Activated CD8-positive, alpha-beta memory T cell treated with anti-CD3 and anti-CD28 coated beads for 24 hours (primary cell): ENCODE measurements at places on chromosomes 11 and 22.

- no peak for DNase-seq
Observed at GRCh38 chr11:81432333-81432732, 1301.3 kb downstream of the FAM181B start.

- no peak for DNase-seq
Observed at GRCh38 chr11:103980108-103980507, 56.3 kb upstream of the DDI1 start.

- DNase-seq: no peak
Observed at GRCh38 chr11:45518141-45518832, 147.1 kb downstream of the CHST1 start.

GRCh38 chr11:10076458-10077141 is 217.4 kb downstream of the SBF2 start:
- DNase-seq: peak; percentile 57

DNA sequence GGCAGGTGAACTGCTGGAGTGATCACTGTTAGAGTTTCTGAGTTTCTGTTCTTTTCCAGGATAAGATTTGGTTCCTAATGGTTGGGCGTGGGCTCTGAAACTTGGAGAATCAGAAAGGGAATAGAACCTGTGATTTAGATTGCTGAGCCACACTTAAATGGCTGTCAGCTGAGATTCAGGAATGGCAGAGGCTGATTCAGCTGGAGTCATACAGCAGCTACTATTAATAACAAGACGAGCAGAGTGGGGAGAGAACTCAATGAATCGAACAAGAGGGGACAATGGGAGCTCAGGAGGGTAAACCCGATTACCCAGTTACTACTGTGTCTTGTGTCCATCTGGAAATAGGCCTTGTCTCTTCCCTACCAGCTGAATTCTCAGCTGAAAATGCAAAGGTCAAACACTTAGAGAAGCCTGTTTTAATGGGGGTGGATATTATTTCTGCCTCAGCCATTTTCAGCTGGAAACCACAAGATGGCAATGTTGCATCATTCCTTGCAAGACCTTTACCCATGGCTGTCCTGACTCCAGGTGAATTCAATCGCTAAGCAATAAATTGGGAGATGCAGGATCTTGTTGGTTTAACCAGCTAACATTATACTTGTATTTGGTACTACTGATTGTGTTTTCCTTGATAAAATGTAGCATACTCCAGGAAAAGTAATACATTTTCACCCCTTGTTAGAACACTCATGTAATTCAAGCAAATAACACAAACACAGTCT is 104.5 kb upstream of the RAG2 start:
- no peak for DNase-seq

DNA sequence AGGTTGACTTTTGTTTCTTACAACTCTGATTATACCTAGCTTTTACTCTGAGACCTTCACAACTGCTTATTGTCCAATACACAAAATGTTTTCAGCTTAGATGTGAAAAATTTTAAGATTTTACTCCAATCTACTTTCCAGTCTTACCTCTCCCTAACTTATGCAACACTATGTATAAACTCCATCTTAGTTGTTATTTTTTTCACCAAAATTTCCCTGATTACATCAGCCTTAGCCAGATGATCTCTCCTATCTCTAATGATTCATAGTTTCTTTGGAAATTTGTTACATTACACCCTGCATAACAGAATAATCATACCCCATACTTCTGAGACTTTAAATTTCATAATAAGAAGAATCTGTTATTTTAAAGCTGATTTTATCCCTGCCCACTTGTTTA is 621.0 kb upstream of the ANO3 start:
- no peak for DNase-seq

GRCh38 chr11:131914361-131914774 is 544.0 kb downstream of the NTM start:
- no peak for DNase-seq

- no peak for DNase-seq
Observed at GRCh38 chr11:22037505-22037904, 155.4 kb upstream of the ANO5 start.

GRCh38 chr11:86155200-86155844 is 86.4 kb upstream of the PICALM start:
- DNase-seq: no peak

- DNase-seq: no peak
Observed at GRCh38 chr11:64001484-64002420, 15.5 kb downstream of the OTUB1 start.

- DNase-seq: peak; percentile 73
Observed at GRCh38 chr22:38203090-38203810, 1.5 kb downstream of the MAFF start.

DNA sequence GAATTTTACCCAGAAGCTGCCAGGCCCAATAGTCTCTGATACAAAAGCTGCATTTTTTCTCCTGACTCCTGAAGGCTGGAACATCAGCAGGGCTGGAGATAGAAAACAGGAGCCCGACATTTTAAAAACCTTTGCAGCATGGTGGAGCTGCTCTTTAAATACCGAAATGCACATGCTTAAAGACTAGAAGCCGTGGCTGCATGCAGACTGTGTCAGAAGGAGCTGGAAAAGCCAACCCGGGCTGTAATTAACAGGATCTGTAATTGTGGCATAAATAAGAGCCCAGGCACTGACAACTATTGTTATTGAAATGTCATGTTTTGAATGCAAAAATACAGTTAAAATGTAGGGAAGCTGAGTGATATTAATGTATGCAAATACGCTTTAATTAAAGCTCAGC is 304.9 kb upstream of the PLET1 start:
- no peak for DNase-seq

GRCh38 chr11:114061048-114061680 is 1.7 kb downstream of the ZBTB16 start:
- peak; percentile 64 for DNase-seq

DNA sequence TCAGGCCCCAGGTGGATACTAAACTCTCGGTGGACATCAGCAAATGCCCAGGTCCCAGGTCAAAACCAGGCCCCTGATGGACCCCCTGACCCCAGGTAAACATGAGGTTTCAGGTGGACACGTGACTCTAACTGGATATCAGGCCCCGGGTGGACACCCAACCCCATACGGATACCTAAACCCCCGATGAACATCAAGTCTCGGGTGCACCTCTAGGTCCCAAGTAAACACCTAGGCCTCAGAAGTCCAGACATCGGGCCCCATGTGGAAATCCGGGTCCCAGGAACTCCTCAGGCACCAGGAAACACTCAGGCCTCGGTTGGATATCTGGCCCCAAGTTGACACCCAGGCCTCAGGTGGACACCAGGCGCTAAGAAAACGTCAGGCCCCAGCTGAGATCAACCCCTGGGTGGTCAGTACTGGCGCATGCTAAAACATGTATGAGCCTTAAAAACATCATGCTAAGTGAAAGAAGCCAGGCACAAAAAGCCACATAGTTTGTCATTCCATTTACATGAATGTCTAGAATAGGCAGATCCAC is 54.4 kb upstream of the SEPTIN5 start:
- DNase-seq: no peak

DNA sequence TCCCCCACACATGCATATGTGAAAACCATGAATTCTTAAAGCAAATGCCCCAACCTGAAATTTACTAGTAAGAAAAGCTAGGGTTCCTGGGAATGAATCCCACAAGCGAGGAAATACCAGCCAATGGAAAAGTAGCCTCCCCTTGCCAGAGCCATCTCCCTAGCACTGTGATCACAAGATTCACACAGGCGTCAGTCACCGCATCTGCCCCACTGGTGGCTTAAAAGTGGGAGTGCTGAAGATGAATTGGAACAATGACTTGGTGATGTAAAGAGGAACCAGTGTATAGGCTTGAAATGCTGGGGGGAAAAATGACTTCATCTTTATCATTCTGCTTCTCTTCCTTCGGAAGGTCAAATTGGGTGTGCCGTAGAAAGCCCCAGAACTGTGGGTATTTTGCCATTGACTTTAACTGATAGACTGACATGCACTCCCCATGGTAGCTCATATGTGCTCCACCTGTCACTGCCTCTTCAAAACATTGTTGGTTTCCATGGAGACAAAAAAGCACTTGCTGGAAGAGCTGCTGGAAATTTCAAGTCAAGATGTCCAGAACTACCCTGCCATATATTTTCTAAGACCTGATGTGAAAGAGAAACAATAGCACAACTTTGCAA is 19.2 kb upstream of the ASPHD2 start:
- DNase-seq: no peak

DNA sequence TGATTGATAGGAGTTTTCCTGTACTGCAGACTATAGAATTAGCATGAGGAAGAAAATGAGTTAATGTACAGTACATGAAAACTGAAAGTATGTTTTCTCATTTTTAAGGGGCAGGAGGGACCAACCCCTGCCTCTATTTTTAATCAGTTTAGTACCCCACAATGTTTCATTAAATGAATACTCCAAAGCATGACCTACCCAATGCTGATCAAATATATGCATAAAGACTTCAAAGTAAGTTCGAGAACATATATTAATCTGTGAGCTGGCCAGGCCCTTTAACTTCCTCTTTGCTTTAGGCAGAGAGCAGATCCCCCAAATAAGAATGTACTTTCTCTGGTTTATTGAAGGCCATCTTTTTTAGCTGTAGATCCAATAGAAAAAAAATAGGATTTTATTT is 161.0 kb downstream of the FCHSD2 start:
- no peak for DNase-seq

DNA sequence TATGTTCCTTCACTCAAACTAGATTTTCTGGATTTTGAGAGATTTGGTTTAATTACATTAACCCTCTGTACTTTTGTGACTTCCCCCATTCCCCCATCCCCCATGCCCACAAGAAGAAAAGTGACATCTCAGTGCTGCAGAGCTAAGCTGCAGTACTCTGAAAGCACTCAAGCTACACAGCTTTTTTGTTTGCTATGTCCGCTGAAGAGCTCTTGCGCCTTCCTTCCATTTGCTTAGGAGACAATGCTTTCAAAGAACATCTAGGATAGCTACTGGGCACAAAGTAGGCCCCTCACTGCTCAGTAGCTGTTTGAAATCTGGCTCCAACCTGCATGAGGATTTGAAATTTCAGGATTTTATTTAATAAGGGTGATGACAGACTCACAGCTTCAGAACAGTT is 69.7 kb downstream of the SLC17A6 start:
- DNase-seq: no peak

DNA sequence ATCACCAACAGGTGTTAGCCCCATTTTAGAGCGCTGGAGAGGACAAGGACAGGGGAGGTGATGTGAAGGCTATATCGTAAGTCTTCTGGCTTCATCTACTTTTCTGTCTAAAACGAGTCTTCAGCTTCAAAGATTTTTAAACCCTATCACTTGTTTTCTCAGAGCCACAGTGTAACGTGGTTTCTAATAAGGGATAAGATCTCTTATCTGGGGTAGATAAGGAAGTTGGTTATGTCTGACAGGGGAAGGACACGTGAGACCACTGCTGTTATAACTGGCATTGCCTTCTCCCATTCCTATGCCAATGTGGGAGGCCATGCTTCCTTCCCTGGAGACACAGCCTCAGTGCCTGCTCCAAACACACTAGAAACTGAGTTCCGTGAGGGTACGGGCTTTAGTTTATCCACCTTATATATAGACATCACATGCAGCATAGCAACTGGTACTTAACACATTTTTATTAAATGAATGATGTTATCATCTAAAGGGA is 39.3 kb downstream of the LARGE2 start:
- DNase-seq: no peak

DNA sequence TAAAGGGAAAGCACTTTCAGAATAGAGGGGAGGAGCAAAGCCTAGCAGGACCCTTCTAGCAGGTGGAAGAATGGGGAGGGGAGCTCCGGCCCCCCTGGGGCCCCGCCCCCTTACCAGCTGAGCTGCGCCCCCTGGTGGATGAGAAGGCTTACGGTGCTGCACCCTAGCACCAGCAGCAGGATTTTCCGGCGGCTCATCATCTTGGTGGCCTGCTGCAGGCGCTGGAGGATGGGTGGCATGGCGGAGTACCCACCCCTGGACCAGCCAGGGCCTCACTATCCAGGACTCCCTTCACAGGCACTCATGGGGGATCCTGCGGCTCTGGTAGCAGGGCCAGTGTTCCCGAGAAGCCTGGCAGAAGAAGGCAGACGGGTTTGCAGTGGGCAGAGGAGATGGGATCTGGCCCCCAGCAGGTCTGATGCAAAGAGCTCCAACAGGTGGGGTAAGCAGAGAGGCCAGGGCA is 3.8 kb downstream of the GAL3ST3 start:
- DNase-seq: peak; percentile 92

GRCh38 chr11:68948496-68948895 is 32.3 kb downstream of the MRGPRD start:
- DNase-seq: no peak

DNA sequence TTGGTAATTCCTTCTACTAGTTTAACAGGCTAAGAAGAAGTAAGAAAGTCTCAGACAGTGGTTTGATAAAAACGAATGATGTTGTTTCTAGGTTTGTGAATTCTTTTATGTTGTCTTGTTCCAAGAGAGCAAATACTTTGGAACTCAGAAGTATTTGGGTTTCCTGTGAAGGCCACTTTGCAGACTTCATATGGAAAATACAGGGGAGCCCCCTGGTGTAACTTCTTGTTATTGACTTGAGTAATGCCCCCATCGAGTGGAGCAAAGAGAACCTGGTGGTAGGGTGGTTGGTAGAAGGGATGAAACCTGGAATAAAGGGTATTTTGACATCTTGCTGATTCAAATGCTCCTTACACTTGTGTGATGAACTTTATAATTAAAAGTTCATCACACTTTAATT is 40.0 kb upstream of the PTH start:
- DNase-seq: no peak

DNA sequence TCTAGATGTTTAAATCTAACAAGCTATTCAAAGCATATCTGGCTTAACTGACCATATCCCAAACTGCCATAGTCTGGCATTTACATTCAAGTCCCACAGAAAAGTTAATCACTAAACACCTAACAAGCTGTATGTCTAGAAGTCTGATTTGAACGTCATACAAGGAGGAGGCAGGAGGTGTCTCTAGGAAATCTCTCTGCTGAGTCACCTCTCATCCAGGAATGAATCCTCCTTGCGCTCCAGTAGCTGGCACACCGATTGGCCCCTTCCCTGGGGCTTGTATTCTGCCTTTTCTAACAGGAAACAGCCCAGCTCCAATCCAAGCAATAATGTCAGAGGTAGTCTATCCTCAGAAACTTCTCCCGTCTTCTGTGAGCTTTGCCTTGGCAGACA is 31.8 kb downstream of the FEZ1 start:
- DNase-seq: no peak

DNA sequence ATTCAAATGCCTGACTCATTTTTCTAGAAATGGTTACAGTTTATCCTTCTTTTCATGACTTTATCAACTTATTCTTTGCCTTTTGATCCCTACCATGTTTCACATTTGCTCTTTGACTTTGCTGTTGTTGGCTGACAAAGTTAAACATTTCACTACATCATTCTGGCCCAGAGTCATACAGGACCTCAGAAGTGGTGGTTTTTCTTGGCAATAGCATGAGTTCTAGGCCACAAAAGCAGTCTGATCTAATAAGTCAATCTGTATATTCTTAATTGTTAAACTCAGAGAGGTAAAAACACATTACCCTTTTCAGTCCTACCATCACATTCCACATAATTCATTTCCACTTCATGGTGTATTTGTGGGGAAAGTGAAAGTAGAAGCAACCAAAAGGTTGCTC is 763.2 kb upstream of the TENM4 start:
- no peak for DNase-seq

- DNase-seq: peak; percentile 54
Observed at GRCh38 chr11:45650166-45651095, 15.0 kb downstream of the CHST1 start.

GRCh38 chr11:111573821-111574249 is 28.4 kb upstream of the SIK2 start:
- DNase-seq: no peak

GRCh38 chr11:69981119-69981784 is 96.9 kb upstream of the ANO1 start:
- DNase-seq: no peak

- DNase-seq: no peak
Observed at GRCh38 chr11:104665641-104666040, 232.6 kb downstream of the CASP12 start.
